Activated B cell treated with CpG ODN at 0.5 μM for 24 hours (primary cell): ENCODE measurements at places on chromosomes 11 and 22. TPM values are rescaled to one million over a fixed set of nuclear protein-coding genes. Genes with fewer than 3 reads are reported as not detected.

DNA sequence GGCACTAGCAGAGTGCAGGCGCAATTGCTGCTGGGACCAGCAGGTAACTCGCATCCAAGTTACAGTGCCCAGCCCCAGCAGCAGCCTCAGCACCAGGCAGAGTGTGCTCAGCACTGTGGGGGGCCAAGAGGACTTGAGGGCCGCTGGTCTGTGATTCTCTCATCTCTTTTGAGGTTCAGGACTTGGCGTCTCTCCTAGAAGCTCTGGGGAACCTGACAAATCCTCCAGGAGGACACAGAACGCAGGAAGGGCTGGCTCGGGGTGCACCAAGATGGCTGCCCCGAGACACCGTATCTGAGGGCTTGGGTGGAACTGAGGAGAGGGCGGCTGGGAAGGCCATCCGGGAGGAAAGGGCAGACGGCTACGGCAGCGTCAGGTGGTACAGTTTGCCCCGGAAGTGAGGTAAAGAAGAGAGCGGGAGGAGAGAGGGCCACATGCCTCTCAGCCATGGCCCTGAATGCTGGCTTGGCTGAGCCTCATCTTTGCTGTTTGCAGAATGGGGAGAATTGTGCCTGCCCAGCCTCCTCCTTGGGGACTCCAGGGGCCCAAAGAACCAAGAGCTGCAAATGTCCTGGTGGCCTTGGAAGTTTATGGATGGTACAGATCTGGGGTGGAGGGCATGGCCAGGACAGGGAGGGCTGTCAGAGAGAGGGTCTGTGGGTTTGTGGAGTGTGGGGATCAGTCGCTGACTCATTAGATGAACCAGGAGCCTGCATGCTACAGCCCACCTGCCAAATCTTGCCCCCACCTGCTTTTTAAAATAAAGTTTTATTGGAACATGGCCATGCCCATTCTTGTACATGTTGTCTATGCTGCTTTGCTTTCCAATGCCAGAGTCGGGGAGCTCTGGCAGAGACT is 78.0 kb downstream of the MYEOV start:
- H3K36me3 ChIP-seq = no peaks in the 10 kb centered on the region
- no peak overlapping the region for H3K4me3 ChIP-seq
- H3K4me1 ChIP-seq = no peaks in the 10 kb centered on the region
- no peak overlapping the region for H3K27ac ChIP-seq

GRCh38 chr22:22084089-22084711 is 101.6 kb upstream of the TOP3B start:
- H3K27ac ChIP-seq = no peak overlapping the region
- peaks cover 6% of the 10 kb centered on the region for H3K4me1 ChIP-seq
- H3K36me3 ChIP-seq = peaks cover 4% of the 10 kb centered on the region
- H3K27me3 ChIP-seq = no peaks in the 10 kb centered on the region
- H3K4me3 ChIP-seq = no peak overlapping the region

- no peak for DNase-seq
- no peaks in the 10 kb centered on the region for H3K36me3 ChIP-seq
- H3K4me1 ChIP-seq = no peaks in the 10 kb centered on the region
- peaks cover 6% of the 10 kb centered on the region for H3K27me3 ChIP-seq
- no peak overlapping the region for H3K4me3 ChIP-seq
- H3K27ac ChIP-seq = no peak overlapping the region
Observed at GRCh38 chr11:33652930-33653329, 47.7 kb downstream of the C11orf91 start.

Gene INTS4
- total RNA-seq = 61.8 and 62.3 TPM in 2 replicates

- peaks cover 17% of the 10 kb centered on the region for H3K4me1 ChIP-seq
- no peak overlapping the region for H3K27ac ChIP-seq
- peaks cover 12% of the 10 kb centered on the region for H3K27me3 ChIP-seq
- no peak for DNase-seq
- no peak overlapping the region for H3K4me3 ChIP-seq
Observed at GRCh38 chr11:8597182-8597581, 3.2 kb upstream of the STK33 start.

Gene PRODH
- not detected in 2 replicates for total RNA-seq

GRCh38 chr11:35133656-35134055 is 5.3 kb upstream of the CD44 start:
- H3K27me3 ChIP-seq = no peaks in the 10 kb centered on the region
- DNase-seq = no peak
- H3K27ac ChIP-seq = no peak overlapping the region
- H3K4me1 ChIP-seq = peaks cover 61% of the 10 kb centered on the region

GRCh38 chr22:22474733-22475132 is 33.8 kb downstream of the ZNF280B start:
- H3K4me1 ChIP-seq = peaks cover 3% of the 10 kb centered on the region
- H3K27me3 ChIP-seq = no peaks in the 10 kb centered on the region
- no peak for DNase-seq
- no peak overlapping the region for H3K4me3 ChIP-seq
- H3K36me3 ChIP-seq = no peaks in the 10 kb centered on the region
- no peak overlapping the region for H3K27ac ChIP-seq

Gene OR4C13
- total RNA-seq = not detected in 2 replicates

Gene CECR2
- total RNA-seq = 1.6 and 2.5 TPM in 2 replicates

- H3K36me3 ChIP-seq = no peaks in the 10 kb centered on the region
- no peak overlapping the region for H3K27ac ChIP-seq
- H3K4me3 ChIP-seq = no peak overlapping the region
- peaks cover 10% of the 10 kb centered on the region for H3K27me3 ChIP-seq
- H3K4me1 ChIP-seq = no peaks in the 10 kb centered on the region
Observed at GRCh38 chr11:12329169-12329568, 48.2 kb upstream of the PARVA start.

Gene WT1
- total RNA-seq = not detected in 2 replicates

DNA sequence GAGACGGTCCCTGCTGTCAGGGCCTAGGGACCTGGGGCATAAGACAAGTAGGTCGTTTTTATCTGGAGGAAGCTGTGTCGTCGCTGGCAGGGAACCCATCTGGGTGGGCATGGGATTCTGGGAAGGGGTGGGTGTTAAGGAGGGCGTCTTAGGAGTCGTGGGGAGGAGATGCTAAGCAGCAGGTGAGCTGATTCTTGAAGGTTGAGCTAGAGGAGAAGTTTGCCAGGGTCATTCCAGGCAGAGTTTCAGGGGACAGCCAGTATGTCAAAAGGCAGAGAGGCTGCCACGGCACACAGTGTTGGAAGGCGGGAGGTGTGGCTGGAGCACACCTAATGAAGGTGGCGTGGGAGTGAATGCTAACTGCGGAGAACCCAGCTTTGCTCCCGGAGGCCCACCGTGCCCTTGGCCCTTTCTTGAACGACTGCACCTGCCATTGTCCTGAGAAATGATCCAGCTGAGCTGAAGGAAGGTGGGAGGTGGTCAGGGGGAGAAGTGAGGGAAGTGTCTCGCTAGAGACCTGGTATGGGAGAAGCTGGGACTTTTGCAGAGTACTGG is 1.3 kb downstream of the FAM118A start:
- no peaks in the 10 kb centered on the region for H3K27me3 ChIP-seq
- no peak for DNase-seq
- H3K4me1 ChIP-seq = peaks cover 47% of the 10 kb centered on the region
- peaks cover 9% of the 10 kb centered on the region for H3K36me3 ChIP-seq
- peak overlapping the region; percentile 47 for H3K27ac ChIP-seq

DNA sequence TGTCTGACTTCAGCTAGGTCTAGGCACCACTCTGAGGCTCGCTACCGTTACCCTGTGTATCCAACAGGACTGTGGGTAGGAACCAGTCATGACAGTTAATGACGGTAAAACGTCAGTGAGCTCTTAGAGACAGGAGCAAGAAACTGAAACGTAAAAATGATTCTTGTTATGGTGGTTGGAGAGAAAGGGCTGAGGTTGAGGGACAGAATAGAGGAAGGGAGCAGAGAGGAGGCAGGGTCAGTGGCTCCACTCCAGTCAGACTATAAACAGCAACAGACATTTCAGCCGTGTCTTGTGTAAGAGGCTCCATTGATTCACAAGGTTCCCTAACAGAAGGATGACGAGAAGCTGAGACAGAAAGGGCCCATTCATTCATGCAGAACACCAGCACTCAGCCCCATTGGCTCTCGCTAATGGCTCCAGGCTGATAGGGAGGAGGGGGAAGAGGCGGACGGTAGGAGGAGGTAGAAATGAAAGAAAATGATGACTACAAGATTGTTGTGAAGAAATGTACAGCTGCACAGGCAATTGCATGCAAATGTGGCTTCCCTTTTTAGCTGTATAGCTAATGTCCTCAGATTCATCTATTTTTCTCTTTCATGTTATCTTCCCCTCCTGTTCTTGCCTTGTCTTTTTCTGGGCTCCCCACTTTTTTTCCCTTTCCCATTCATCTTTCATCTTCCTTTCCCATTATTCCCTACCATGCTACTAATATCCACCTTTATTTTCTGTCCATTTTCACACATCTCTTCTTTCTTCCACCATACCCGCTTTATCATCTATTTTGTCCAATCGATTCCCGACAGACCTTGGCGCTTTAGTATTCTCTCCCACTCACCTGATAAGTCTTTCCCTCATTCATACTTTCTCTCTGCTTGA is 34.3 kb downstream of the ETS1 start:
- peak overlapping the region; percentile 73 for H3K4me3 ChIP-seq
- H3K27ac ChIP-seq = peak overlapping the region; percentile 98
- peaks cover 72% of the 10 kb centered on the region for H3K4me1 ChIP-seq
- H3K27me3 ChIP-seq = no peaks in the 10 kb centered on the region

DNA sequence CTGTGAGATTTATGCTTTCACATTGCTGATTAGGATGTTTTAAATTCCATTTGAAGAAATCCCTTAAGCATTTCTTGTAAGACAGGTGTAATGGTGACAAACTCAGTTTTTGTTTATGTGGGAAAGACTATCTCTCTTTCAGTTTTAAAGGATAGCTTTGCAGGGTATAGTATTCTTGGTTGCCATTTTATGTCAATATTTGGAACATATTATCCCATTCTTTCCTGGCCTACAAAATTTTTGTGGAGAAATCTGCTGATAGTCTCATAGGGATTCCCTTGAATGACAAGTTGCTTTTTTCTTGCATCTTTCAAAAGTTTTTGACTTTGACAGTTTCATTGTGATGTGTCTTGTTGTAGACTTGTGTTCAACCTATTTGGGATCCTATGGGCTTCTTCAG is 28.8 kb downstream of the NAGA start:
- H3K4me1 ChIP-seq = peaks cover 22% of the 10 kb centered on the region
- DNase-seq = no peak
- no peaks in the 10 kb centered on the region for H3K27me3 ChIP-seq
- no peak overlapping the region for H3K27ac ChIP-seq
- H3K4me3 ChIP-seq = no peak overlapping the region
- H3K36me3 ChIP-seq = peaks cover 16% of the 10 kb centered on the region

DNA sequence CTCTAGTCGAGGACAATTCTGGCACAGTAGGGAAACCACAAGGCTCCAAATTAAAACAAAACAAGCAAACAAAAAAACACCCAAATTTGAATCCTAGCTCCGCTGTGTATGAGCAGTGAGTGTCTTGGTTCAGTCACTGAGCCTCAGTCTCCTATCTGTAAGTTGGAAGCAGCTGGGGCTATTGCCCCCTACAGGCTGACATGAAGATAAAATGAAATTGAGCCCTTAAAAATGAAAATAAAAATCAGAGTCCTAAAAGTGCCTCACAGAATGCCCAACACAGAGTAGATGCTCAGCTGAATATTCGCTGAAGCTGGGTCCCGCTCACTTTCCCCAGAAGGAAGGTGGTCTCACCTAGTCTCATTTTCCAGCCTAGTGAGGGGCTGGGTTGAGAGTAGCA is 65.2 kb downstream of the PDE2A start:
- peaks cover 11% of the 10 kb centered on the region for H3K4me1 ChIP-seq
- H3K4me3 ChIP-seq = no peak overlapping the region
- no peaks in the 10 kb centered on the region for H3K36me3 ChIP-seq

DNA sequence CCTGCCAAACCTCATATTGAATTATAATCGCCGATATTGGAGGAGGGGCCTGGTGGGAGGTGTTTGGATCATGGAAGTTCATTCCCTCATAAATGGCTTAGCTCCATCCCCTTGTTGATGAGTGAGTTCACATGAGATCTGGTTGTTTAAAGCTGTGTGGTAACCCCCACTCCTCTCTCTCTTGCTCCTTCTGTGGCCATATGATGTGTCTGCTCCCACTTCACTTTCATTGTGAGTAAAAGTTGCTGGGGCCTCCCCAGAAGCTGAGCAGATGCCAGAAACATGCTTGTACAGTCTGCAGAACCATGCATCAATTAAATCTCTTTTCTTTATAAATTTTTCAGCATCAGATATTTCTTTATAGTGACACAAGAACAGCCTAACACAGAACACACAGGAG is 929.0 kb upstream of the FAT3 start:
- H3K36me3 ChIP-seq = no peaks in the 10 kb centered on the region
- H3K27ac ChIP-seq = no peak overlapping the region
- no peaks in the 10 kb centered on the region for H3K4me1 ChIP-seq
- H3K4me3 ChIP-seq = no peak overlapping the region
- H3K27me3 ChIP-seq = no peaks in the 10 kb centered on the region

DNA sequence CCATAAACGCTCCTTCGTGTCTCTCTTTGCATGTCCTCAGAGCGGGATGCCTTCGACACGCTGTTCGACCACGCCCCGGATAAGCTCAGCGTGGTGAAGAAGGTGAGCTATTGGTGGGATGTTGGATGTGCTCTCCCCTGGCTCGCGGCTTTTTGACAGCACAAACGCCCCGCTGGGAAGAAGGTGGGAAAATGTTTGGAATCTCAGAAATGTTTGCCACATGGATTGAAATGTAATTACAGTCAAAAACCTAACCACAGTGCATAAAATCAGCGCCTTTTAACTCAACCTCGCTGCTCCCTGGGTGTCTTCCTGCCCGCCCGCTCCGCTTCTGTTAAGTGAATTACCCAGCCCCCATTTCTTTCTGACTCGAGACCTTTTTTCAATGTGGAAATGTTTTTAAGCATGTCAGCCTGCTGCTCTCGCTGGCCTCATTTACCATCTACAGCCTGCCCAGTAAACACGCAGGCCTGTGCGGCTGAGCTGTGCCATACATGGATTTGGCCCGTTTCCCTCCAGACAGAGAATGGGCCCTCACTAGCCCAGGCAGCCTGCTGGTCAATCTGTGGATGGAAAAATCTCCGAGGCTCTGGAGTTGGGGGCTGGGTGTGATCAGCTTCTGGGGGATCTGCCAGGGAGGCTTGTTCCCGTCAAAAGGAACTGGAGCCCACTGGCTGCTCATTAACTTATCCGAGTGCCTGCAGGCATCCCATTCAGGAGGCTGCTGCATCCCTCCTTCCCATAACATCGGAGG is 32.7 kb upstream of the PARVG start:
- H3K4me1 ChIP-seq = peaks cover 4% of the 10 kb centered on the region
- DNase-seq = no peak
- no peaks in the 10 kb centered on the region for H3K27me3 ChIP-seq
- no peak overlapping the region for H3K4me3 ChIP-seq

Gene PGR
- total RNA-seq = not detected in 2 replicates

- H3K4me3 ChIP-seq = no peak within 1 kb of the TSS
- DNase-seq = no peak
- no peak within 1 kb of the TSS for H3K27ac ChIP-seq
- no peaks in the 10 kb centered on the region for H3K4me1 ChIP-seq
Observed at GRCh38 chr11:111918390-111919256, at the start of gene C11orf52. C11orf52 (plus strand) TSS chr11:111918913; CDS start chr11:111918973, 60 bp downstream.

Gene ACCSL
- not detected in 2 replicates for total RNA-seq

Gene OR6Q1
- total RNA-seq = not detected in 2 replicates
